ENCODE measurements at places on chromosomes 5 and 9. TPM values are rescaled to one million over a fixed set of nuclear protein-coding genes. Genes with fewer than 3 reads are reported as not detected.

GRCh38 chr5:14851050-14851419 is 20.5 kb downstream of the ANKH start:
- no peak for DNase-seq
- H3K4me1 ChIP-seq, result no peaks in the 10 kb centered on the region
- no peaks in the 10 kb centered on the region for H3K36me3 ChIP-seq
- H3K27ac ChIP-seq, result no peak overlapping the region

DNA sequence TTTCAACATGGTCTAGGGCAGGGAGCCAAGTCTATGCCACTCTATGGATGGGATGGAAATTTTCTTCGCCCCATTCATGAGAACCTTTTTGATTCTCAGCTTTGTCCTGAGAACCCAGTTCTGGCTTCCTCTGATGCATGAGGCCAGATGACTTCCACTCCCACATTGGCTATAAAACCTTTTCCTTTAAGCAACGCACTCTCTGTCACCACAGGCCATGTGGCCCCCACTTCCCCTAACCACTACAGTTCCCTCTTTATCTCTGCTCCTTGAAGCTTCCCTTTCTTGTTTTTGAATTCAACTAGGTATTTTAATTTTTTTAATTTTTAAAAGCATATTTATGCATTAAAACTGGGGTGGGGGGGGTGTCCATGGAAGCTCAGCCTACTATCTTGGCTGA is 401.3 kb downstream of the ENC1 start:
- no peaks in the 10 kb centered on the region for H3K27me3 ChIP-seq
- H3K36me3 ChIP-seq, result no peaks in the 10 kb centered on the region
- H3K27ac ChIP-seq, result no peak overlapping the region
- no peaks in the 10 kb centered on the region for H3K4me1 ChIP-seq
- no peak for DNase-seq
- H3K4me3 ChIP-seq, result no peak overlapping the region

Gene SUSD3
- 11.3 TPM for total RNA-seq

DNA sequence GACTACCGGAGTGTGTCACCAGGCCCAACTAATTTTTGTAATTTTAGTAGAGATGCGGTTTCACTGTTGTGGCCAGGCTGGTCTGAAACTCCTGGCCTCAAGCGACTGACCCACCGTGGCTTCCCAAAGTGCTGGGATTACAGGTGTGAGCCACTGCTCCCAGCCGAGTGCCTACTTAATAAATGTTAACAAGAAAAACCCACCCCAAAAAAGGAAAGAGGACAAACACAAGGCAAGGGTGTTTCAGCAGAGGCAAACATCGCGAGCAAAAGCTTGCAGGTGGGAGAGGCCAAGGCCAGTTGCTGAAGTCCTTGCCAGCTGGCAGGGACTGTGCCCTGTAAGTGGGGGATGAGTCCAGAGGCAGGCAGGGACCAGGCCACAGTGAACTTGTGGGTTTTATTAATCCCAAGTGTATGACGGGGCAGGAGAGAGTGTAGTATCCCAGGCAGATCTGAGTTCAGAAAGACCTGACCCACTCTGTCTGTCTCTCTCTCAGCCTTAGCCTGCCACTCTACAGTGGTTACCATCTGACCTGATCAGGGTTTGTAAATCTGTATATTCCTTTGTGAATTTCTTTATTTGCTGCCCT is 6.4 kb upstream of the FPGS start:
- no peak overlapping the region for H3K27ac ChIP-seq
- H3K36me3 ChIP-seq, result no peaks in the 10 kb centered on the region
- no peak for DNase-seq
- peaks cover 22% of the 10 kb centered on the region for H3K4me1 ChIP-seq

- H3K4me1 ChIP-seq, result no peaks in the 10 kb centered on the region
- H3K27me3 ChIP-seq, result no peaks in the 10 kb centered on the region
- H3K36me3 ChIP-seq, result no peaks in the 10 kb centered on the region
- no peak for DNase-seq
- H3K4me3 ChIP-seq, result no peak overlapping the region
These were observed 98.2 kb downstream of the OXCT1 start for GRCh38 chr5:41772056-41772455.

Gene CDC20B
- total RNA-seq, result not detected

DNA sequence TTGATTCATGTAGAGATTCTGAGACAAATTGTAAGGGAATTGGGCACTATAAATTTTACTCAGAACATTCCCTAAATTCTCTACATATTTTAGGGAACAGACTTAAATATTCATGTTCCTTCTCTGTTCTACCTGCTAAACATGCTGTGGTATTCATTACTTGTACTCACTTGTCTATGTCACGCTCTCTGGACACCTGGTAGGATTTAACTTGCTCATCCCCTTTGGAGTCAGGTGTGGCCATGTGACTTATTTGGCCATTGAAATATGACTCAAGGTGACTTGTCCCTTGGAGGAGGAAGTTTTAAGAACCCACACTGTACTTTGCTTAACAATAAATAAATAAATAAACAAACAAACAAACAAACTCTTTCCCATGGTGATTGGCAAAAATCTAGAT is 2258.8 kb upstream of the WWC1 start:
- no peak for DNase-seq
- H3K4me1 ChIP-seq, result no peaks in the 10 kb centered on the region
- H3K27me3 ChIP-seq, result no peaks in the 10 kb centered on the region
- no peak overlapping the region for H3K27ac ChIP-seq

Gene CDC14B
- 4.6 TPM for total RNA-seq

Gene SPATA31C1
- total RNA-seq, result not detected

Gene CCDC192
- not detected for total RNA-seq

Gene LEAP2
- total RNA-seq, result 3.6 TPM

- no peaks in the 10 kb centered on the region for H3K27me3 ChIP-seq
- no peak overlapping the region for H3K27ac ChIP-seq
- H3K4me3 ChIP-seq, result no peak overlapping the region
- no peaks in the 10 kb centered on the region for H3K36me3 ChIP-seq
- no peak for DNase-seq
- no peaks in the 10 kb centered on the region for H3K4me1 ChIP-seq
These were observed 76.6 kb upstream of the XPA start for GRCh38 chr9:97773723-97774122.

DNA sequence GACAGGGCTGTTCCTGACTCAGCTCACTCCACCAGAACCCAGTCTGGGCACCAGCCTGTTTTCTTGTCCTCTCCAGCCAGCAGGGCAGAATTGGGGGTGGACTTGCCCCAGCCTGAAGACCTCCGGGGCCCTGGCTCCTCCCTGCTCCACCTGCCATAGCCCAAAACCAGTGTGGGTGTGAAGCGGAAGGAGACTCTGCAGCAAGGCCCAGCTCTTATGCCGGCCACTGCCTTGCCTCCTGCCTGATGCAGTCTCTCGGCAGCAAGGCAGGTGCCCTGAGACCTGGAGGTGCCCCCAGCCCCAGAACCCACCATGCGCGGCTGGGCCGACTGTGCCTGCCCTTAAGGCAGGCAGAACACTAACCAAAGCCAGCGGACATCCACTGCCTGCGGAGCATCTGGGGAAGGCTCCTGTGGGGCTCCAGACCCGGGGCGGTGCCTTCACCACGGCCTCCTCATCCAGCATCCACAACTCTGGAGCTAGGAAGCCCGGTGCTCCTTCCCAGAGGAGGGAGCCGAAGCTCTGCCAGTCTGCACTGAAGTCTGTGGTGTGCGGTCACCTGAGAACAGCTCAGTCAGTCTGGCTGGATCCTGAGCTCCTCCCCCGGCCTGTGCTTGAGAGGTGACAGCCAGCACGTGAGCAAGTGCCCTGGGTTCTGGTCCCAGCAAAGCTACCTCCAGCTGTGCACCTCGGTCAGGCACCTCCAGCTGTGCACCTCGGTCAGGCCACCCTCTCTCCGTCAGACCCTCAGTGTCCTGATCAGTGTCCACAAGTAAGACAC is 116.7 kb downstream of the ADAMTS2 start:
- no peaks in the 10 kb centered on the region for H3K36me3 ChIP-seq
- H3K27me3 ChIP-seq, result no peaks in the 10 kb centered on the region
- H3K4me1 ChIP-seq, result no peaks in the 10 kb centered on the region
- no peak for DNase-seq
- H3K4me3 ChIP-seq, result no peak overlapping the region
- H3K27ac ChIP-seq, result no peak overlapping the region

Gene PCDHA13
- total RNA-seq, result not detected

GRCh38 chr5:116892993-116893392 is 318.4 kb upstream of the SEMA6A start:
- H3K27ac ChIP-seq, result no peak overlapping the region
- no peaks in the 10 kb centered on the region for H3K27me3 ChIP-seq
- DNase-seq, result no peak
- no peaks in the 10 kb centered on the region for H3K36me3 ChIP-seq

GRCh38 chr5:34770486-34770885 is 68.5 kb upstream of the TTC23L start:
- no peak overlapping the region for H3K27ac ChIP-seq
- no peak for DNase-seq
- no peaks in the 10 kb centered on the region for H3K27me3 ChIP-seq
- no peaks in the 10 kb centered on the region for H3K36me3 ChIP-seq
- H3K4me3 ChIP-seq, result no peak overlapping the region
- no peaks in the 10 kb centered on the region for H3K4me1 ChIP-seq

Gene DRD1
- not detected for total RNA-seq

All from CD8-positive, alpha-beta memory T cell (primary cell).